ENCODE measurements at places on chromosomes 12 and 14.

GRCh38 chr14:96754845-96755184 is 42.4 kb upstream of the VRK1 start:
- no peak for DNase-seq

GRCh38 chr12:113135178-113136127 is at the start of gene RASAL1:
RASAL1 (minus strand) TSS chr12:113135761; CDS start chr12:113135462, 299 bp downstream.
- DNase-seq = no peak

- no peak for DNase-seq
These were observed 2.9 kb upstream of the DHRS2 start for GRCh38 chr14:23633160-23633701.

DNA sequence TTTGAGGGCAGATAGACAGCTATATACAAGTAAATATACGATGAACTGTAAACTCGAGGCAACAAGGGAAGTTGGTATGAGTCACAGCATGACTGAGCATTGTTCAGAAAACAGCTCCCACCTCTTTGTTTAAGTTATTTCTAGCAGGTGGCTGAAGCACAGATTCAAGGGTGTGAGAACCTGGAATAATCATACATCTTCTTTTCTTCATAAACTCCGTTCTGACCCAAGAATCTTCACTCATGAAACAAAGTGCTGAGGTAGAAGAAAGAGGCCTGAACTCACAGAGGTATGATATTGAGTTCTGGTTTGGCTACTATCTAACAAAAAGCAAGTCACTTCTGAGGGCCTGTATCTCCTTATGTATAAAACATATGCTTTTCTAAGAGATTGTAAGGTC is 364.1 kb upstream of the KITLG start:
- DNase-seq = no peak

DNA sequence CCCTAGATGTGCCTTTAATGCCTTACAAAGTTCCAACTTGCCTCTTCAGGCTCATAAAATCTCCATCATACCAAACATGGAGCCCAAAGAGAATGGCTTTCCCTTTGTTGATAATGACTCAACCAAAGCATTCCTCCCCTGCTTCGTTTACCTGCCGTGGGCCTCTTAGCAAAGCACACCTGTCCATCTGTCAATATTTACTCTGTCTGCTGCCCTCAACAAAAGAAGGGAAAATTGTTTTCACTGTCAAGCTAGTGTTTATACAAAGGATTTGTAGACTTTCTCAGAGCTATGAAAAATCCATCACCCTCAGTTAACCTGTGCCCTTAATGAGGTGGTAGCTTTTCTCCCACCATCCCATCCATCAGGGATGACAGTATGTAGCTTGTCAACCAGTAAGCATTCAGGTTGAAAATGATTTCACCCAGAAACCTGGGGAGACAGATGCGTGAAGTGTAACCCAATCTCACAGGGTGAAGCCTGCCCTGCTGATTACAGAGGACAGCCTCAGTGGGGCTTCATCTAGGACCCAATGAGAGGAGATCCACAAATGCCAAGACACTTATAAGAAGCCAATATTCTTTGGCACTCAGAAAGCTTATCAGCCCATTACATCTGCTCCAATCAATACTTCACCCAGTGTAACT is 278.1 kb downstream of the NUAK1 start:
- no peak for DNase-seq

Data from left lobe of liver (tissue), 2 donors.